ENCODE measurements at places on chromosomes 1 and 21.

DNA sequence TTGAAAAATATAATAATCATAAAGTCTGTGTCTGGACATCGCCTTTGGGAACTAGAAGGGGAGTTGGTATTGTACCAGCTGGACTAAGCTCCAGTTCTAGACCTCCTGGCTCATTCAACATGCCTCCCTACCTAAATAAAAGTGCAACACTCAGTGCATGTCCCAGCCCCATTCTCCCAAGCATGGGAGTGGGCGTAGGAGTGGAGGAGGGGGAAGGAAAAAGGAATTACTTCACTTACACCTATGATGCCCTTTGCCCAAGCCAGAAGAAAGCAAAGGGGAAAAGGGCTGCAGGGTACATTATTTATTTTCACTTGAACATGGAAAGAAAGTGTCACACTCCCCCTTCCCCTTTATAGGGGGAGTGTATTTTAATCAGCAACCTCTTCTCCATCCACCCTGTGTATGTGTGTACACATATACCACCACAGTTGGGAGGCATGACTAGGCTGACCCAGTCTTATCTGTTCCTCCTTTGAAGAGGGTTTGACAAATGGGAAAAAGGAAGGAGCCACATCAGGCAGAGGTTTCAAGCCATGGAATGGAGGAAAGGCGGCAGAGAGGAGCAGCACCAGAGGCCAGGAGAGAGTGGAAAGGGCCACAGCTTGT lies 3.2 kb downstream of the NIT1 start:
- DNase-seq: no peak

- DNase-seq: no peak
Measured at GRCh38 chr1:86582161-86582560, 35.3 kb downstream of the CLCA4 start.

GRCh38 chr21:46229923-46230260 lies 1.3 kb upstream of the LSS start:
- no peak for DNase-seq

DNA sequence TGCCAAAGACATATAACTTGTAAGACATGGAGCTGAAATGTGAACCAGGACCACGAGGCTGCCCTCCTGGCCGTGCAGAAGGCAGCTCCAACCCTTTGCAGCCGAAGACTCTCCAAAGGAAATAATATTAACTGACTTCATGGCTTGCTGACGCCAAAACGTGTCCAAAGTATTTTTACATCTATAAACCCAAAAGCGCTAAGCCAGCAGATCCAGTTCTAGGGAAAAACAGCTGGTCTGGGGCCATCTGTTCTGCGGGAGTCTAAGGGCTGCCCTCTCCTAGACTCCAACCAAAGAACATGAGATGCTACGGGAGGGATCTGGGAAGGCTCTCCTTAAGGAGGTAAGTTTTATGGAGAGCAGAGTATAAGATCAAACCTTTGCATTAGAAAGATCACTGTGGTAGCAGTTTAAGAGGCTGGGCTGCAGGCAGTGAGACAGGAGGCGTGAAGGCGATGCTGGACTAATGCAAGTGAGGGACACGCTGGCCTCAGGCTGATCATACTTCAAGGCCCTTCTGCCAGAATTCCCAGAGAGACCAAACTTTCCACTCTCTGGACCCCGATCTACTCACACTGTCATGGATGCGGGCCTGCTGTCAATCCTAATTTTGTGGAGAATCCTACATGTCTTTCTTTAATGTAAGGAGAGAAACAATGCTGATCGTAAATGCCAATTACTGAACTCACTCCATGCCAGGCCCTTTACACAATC lies 1.2 kb downstream of the TMEM53 start:
- no peak for DNase-seq

- DNase-seq: no peak
Measured at GRCh38 chr1:21586222-21586621, 77.0 kb downstream of the ALPL start.

- DNase-seq: no peak
Measured at GRCh38 chr1:231284441-231284840, 43.4 kb downstream of the GNPAT start.

DNA sequence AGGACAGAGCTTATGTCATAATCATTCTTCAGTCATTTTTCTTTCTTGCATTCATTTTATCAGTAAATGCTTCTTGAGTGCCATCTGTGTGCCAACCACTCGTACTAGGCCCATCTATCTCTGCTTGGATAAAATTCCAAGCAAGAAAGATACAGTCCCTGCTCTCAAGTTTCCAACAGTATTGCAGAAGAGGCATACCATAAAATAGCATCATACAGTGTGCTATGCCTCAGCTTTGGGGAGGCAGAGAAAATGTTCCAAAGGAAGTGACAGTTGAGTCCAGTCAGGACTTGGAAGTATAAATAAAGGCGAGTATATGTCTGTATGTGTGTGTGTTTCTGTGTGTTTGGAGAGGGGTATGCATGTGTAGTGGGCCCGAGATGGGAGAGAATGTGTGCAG lies 113.4 kb upstream of the HOOK1 start:
- no peak for DNase-seq

GRCh38 chr1:119506941-119507340 lies at the start of gene HSD3B1:
Gene HSD3B1 (plus strand): TSS chr1:119507210. CDS start chr1:119507477, 267 bp downstream.
- DNase-seq: no peak

GRCh38 chr1:207389728-207390464 lies 64.2 kb upstream of the CR2 start:
- DNase-seq: no peak
